PC-3 (cell line): ENCODE measurements at places on chromosomes 7 and 10.
A peak's percentile ranks its signal among the peaks of the same experiment; 100 is the strongest.

GRCh38 chr7:46205478-46205877 lies 284.4 kb upstream of the IGFBP3 start:
- DNase-seq: peak; percentile 10

DNA sequence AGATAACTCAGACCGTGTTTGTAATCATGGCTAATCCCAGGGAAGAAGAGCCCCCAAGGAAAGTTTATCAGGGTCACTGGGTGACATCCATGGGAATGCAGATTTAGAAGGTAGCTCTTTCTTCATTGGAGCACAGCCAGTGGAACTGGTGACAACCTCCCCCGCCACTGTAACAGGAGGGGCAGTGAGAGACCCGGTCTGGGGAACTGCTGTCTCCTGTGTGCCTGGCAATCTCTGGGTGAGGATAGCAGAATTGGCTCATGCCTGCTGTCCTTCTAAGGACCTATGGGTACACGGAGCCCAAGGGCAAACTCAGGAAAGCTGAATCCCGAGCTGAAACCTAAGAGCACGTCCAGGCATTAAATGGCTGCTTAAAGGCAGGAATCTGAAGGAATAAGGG lies 341.6 kb downstream of the ABCA13 start:
- no peak for DNase-seq

DNA sequence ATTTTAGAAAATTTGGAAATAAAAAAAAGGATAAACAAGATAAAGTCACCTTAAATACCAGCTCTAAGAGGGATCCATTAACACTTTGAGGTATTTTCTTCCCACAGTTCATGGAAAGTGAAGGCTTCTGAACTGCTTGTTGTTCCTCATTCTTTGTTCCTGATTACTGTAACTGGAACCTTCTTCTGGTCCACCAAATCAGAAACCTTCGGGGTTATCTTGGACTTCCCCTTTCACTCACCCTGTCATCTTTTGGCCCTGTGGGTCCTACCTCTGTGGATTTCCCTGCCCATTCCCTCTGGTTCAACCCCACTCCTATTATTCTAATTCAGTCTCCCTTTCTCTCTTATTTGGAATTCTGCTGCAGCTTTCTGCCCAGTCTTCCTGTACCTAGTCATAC lies 116.5 kb upstream of the PRPS1L1 start:
- no peak for DNase-seq

- DNase-seq: no peak
Measured at GRCh38 chr7:27804139-27804538, 64.2 kb downstream of the TAX1BP1 start.
